ENCODE measurements at places on chromosomes 16 and 17.
A peak's percentile ranks its signal among the peaks of the same experiment; 100 is the strongest.

- DNase-seq = no peak
Observed at GRCh38 chr17:82942166-82943130, 102.6 kb upstream of the ZNF750 start.

DNA sequence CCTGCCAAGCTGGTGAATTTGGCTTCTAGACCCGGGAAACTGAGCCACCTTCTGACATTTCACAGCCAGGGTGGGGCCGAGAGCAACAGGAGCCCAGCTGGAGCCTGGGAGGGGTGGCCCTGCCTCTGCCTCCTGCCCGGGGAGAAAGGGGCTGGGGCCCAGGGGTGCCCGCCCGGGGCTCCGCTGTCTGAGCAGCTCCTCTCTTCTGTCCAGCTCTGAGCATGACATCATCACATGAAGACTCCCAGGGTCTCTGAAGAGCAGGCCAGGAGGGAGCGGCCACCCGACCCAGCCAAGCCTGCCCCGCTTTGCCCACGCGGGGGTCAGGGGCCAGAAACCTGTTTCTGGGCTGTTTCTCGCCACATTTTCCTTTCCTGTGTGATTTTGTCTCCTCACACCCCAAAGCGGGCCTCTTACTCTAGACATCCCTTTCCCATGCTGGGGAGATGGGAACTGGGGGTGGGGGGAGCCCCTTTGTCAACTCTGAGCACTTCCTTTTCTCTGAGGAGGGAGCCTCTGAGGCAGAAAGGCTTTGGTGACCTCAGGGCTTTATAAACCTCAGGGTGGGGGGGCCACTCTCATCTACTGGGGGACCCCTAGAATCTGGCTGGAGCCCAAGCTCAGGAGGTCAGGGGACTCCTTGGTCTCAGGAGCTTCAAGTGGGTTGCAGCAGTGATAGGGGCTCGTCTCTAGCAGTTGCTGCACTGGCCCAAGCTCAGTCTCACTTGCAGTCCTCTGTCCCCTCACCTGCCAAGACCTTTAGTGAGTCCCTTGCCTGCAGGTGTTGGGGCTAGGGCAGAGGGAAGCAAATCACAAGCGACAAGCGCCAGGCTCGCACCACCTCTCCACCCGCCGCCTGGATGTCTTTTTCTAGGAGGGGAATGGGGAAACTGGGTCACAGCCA is 7.6 kb downstream of the UBALD2 start:
- no peak for DNase-seq

GRCh38 chr17:17179371-17179827 is 26.7 kb downstream of the PLD6 start:
- DNase-seq = peak; percentile 53

- peak; percentile 69 for DNase-seq
Observed at GRCh38 chr17:76265624-76266243, 586 bp downstream of the UBALD2 start.

Data from ELR (cell line).